ENCODE measurements at places on chromosomes 4 and X.

DNA sequence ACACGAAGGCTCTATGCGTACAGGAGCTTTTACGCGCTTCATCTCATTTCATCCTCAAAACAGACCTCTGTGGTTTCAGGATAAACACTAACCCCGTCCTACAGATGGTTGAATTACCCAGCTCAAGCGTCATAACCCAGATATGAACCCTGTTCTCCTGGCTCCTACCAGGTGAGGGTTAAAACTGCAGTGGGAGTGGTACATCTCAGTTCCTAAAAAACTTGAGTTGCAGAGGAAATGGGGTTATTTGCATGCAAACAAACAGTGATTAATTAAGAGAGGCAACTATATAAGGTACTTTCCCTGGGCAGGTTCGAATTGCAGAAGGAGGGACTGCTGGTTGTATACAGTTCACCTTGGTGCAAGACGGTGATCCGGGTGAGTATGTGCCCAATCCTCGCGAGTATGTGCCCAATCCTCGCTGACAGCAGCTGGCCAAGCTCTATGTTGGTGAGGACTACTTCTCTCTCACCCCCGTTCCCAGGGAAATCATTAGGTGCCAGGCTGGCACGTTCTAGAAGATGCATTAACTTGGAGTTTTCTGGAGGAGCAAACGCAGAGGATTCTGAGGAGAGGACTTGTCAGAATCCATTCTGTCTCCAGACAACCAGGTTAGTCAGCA lies 72.6 kb downstream of the FHDC1 start:
- no peak for DNase-seq

DNA sequence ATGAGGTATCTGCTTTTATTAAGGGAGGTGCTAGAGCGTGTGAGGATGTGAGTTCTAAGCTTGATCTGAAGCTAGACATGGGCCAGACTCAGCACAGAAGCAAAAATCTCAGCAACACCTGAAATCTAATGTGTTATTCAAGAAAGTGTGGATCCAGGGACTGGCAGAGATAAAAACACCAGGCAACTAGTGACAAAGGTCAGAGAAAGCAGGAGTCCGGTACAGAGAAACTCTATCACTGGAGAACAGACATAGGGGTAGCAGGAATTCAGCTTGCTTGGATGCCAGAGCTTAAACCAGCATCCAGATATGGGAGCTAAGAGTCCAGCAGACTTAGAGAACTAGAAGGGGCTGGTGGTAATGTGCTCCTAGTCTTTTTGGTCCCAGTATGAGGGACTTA lies 34.0 kb downstream of the VCX start:
- DNase-seq = no peak

DNA sequence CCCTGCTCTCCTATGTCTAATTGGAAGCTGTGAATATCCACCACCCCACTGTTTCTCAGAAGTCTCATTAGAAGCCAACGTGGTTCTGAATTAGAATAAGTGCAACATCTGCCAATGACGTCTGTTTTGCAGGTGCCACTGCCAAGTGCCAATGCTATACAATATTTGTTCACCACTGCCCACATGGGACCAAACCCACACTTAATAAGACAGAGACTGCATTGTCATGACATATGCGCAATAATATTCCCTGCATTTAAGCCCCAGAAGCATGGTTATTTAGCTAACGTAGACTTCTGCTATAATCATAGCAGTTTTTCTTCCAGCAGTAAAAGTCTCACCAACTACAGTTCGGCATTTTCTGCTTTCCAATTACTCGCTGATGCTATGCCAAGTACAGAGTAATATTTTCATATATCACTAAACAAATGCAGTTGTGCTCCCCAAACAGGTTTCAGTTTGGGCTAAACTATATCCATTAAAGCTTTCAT lies 262.5 kb upstream of the PCDH18 start:
- no peak for DNase-seq

- no peak for DNase-seq
Measured at GRCh38 chrX:15881381-15881897, 26.8 kb upstream of the AP1S2 start.

- DNase-seq = no peak
Measured at GRCh38 chrX:153527208-153527607, 9.8 kb downstream of the ATP2B3 start.

- DNase-seq = no peak
Measured at GRCh38 chrX:150616179-150616862, 47.9 kb downstream of the MTM1 start.

- DNase-seq = no peak
Measured at GRCh38 chr4:3715855-3716630, 50.1 kb upstream of the ADRA2C start.

- DNase-seq = no peak
Measured at GRCh38 chr4:156961196-156962057, 10.2 kb downstream of the PDGFC start.

DNA sequence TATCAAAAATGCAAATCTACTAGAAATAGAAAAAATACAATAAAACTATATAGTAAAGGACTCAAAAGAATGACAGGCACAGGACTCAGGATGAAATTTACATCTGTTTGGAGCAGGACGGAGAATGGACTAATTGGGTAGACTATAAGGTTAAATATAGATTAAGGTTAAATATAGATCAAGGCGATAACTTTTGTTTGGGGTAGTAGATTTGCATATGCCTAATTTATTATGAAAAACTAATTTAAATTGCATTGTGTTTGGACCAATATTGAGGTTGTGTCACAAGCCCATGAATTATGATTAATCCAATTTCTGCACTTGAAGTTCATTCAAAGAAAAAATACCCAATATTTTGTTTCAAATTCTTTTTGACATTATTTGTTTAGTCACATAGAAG lies 31.0 kb downstream of the MTHFD2L start:
- DNase-seq = no peak

GRCh38 chr4:84750260-84750959 lies 167.5 kb downstream of the CDS1 start:
- peak; percentile 32 for DNase-seq

GRCh38 chrX:154327038-154327820 lies 31.6 kb downstream of the TKTL1 start:
- no peak for DNase-seq

GRCh38 chrX:119481323-119481801 lies 13.1 kb downstream of the SLC25A5 start:
- no peak for DNase-seq

- DNase-seq = no peak
Measured at GRCh38 chrX:74405973-74406489, 15.3 kb upstream of the SLC16A2 start.
